ENCODE measurements at places on chromosomes 12 and 14.
A peak's percentile ranks its signal among the peaks of the same experiment; 100 is the strongest.

GRCh38 chr12:88893801-88894200, 313.5 kb upstream of the KITLG start:
- DNase-seq: no peak

DNA sequence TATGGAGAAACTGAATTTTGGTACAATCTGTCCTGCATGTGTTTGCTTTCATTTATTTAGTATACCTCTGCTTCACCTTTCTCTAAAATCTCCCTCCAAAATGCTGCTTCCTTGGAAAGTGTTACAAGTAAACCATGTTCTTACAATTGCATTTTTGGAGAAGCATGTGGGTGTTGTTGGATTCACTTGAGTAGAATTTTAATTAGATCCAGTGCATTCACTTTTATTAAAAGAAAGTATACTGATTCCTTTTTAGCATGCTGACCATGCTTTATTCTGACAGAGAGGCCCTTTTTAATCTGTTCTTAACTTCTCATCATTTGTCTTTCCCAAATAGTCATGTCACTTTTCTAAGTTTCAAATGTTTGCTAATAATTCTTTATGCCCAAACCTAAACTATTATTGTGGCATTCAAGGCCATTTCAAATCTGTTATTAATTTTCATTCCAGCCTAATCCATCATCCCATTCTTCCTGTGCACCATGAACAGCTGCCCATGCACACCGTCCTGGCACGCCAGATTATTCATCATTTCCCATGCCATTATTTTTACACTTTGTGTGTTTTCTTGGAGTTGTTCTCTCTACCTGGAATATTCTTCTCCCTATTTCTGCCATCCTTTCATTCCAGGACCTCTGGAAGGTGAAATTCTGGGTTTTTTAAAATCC, 90.7 kb downstream of the METTL25 start:
- no peak for DNase-seq

GRCh38 chr12:53757101-53757770, 5.5 kb upstream of the CISTR start:
- no peak for DNase-seq

- peak; percentile 87 for DNase-seq
Measured at GRCh38 chr12:130633771-130634170, 82.3 kb downstream of the RIMBP2 start.

- DNase-seq: no peak
Measured at GRCh38 chr14:106141242-106142220, 615.1 kb downstream of the TMEM121 start.

- no peak for DNase-seq
Measured at GRCh38 chr12:91836264-91836663, 309.4 kb downstream of the BTG1 start.

DNA sequence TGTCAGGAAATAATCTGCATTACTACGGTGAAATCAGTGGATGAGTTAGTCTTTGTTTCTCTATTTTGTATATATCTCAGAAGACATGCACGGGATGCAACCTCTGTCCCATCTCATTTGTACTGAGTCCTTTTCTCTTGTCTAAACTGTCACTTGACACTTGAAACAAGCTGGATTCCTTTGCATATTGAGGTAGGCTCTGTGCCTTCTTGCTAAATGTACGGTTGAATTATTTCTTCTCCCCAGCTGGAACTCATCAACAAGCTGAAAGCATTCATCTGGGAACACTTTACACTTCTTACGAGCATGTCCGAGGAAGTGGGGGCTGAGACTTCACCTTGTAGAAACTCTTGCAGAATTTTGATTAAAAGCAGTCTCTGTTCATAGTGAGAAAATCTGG, 119.5 kb downstream of the VEZT start:
- no peak for DNase-seq

- DNase-seq: no peak
Measured at GRCh38 chr14:95143808-95144620, 13.3 kb downstream of the DICER1 start.
